NT2/D1 (cell line): ENCODE measurements at places on chromosomes 16 and 17.

DNA sequence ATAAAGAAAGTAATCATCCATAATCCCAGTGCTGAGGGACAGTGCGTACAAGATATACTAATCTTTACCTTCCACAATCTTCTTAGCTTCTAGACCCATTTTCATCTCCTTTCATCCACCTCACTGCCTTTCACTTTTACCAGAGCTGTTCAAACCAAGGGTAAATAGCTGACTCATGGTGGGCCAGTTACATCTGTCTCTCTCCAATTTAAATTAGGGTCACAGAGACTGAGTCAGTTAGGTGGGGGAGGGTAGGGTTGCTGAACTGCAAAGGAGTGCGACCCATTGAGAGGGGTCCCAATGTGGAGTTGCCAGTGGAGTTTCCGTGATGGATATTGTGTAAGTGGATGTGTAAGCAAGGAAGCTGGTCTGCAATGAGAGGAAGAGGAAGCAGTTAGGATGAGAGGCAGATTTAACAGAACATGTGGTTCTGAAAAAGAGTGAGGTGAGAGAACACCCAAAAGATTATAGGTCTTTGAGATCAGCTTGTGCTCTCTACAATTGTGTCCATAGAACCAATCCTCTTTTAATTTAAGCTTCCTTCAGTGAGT, 83.5 kb downstream of the GP2 start:
- peak; percentile 30 for DNase-seq

DNA sequence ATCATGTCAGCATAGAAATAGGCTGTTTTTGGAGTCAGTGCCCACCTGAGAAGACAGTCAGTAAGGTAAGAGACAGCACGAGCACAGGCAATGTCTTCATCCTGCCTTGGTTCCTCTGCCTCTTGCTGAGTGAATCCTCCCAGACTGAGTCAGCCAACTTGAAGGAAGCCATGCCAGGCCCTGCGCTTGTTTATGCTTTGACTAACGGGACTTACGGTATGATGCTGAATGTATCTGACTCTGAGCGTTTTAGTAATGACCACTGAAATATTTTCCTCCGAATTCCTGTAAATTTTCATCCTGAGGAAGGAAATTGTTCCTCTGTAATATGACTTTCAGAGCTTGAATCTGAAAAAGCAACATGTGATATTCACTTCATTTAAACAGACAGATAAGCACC, 18.0 kb downstream of the C17orf67 start:
- no peak for DNase-seq

- no peak for DNase-seq
Measured at GRCh38 chr17:44598329-44598728, 41.0 kb downstream of the FZD2 start.

GRCh38 chr17:77946900-77947645, 11.4 kb upstream of the TNRC6C start:
- DNase-seq, result no peak

DNA sequence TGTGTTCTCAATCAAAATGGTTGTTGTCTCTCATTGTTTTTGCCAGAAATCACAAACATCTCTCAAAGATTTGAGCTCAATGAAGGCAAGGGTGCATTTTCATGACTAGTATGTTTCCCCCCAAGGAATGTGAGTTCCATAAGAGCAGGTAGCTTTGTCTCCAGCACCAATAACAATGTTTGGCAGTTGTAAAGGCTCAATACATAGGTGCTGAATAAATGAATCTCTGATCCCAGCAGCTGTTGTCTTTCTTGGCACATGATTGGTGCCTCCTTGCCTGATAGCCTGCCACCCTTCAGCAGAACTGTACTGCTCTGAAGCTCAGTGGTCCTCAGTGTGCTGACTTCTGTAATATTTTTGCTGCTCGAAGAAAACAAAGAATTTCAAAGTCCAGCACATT, 103.1 kb upstream of the CDH11 start:
- no peak for DNase-seq

- no peak for DNase-seq
Measured at GRCh38 chr17:47840001-47840741, 902 bp downstream of the SCRN2 start.

- no peak for DNase-seq
Measured at GRCh38 chr16:48597563-48598387, 12.2 kb downstream of the N4BP1 start.
